ENCODE measurements at places on chromosomes 16 and 17.

- DNase-seq, result no peak
Observed at GRCh38 chr16:83176802-83177201, 550.0 kb downstream of the CDH13 start.

GRCh38 chr17:74516561-74517328 lies 14.5 kb downstream of the CD300LB start:
- no peak for DNase-seq

DNA sequence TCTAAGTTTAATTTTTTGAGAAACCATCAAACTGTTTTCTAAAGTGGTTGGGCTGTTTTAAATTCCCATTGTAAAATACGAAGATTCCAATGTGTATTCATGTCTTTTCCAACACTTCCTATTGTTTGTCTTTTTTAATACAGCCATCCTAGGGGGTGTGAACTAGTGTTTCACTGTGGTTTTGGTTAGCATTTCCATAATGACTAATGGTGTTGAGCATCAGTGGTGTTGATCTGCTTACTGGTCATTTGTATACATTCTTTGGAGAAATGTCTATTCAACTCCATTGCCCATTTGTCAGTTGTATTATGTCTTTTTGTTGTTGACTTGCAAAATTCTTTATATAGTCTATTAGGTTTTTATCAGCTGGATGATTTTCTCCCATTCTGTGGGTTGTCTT lies 239.2 kb upstream of the AXIN2 start:
- DNase-seq, result no peak

DNA sequence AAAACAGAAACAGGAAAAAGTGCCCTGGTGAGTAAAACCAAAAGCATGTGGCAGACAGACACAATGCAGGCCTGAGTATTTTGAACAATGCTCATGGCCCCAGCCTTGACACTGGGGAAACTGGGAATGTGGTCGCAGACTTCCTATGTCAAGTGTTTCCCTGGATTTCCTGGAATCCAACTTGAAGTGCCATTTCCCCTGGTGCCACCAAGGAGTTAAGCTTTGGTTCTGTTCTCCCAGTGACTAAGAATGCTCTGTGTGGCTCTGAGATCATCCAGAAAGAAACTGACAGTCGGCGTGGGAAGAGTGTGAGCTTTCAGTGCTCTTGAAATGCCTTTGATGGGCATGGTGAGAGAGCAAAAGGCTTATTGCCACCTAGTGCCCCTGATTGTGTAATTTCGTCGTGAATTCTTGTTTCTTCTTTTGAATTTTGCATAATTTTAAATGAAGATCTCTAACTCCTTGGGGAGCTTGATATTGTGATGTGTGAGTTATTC lies 96.0 kb downstream of the YPEL2 start:
- no peak for DNase-seq

DNA sequence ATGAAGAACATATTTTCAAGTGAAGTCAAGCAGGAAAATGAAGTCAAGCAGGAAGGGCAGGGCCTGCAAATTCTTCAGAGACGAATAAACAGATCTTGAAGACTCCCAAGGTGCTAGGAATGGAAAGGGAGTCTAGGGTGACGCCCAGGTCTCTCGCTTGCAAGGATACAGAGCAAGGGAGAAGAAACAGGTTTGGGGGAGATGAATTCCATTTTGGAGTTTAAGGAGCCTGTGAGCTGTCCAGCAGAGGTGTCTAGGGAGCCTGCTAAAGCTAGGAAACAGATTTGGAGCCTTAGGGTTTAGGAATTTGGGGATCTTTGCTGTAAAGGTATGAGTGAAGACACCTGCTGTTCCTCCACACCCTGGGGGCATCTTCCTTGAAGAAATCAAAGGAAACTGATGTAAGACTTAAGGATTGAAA lies 2.0 kb upstream of the UNKL start:
- DNase-seq, result no peak

DNA sequence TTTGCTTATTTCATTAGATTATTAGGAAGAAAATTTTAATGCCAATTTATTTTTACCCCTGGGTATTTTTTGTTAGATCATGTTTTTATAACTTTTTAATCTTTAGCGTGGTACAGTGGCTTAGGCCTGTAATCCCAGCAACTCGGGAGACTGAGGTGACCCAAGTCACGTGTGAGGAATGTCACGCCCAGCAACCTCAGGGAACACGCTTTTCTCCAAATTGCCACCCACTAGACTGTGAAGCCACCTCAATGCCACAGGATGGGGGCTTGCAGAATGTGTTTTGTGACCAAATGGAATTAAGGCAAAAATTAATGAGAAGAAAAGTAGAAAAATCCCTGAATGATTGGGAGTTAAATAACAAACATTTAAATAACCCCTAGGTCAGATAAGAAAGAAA lies 141.8 kb downstream of the LAT start:
- no peak for DNase-seq

DNA sequence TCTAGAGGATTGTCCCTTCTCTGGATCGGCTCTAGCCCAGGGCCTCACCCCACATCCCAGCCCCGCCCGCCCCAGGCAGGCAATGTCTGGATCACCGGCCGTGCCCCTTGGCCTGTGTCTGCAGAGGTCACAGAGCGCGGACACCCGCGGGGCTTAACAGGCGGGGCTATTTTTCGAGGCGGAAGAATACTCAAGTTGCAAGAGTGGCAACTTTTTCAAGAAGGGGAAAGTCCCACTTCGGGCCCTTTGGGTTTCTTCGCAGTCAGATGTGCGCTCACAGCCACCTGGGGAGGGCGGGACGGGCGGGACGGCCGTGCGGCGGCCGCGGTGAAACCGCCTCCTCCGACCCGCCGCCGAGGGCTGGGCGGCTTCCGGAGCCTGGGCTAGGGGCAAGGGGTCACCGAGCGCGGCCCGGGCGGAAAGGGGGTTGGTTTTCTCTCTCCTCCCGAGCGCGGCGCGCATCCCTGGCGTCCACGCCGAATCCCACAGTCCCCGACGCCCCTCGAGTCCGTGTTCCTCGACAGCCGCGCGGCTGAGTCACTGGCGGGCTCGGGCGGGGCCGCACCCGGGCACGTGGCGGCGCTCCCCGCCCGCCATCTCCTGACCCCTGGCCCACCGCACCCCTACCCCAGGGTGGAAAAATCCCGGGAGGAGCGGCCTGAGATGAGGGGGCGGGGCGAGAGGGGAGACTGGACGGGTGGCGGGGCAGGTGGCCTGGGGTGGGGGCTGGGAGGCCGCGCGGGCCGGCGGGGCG lies 1.2 kb upstream of the PFN1 start:
- no peak for DNase-seq

DNA sequence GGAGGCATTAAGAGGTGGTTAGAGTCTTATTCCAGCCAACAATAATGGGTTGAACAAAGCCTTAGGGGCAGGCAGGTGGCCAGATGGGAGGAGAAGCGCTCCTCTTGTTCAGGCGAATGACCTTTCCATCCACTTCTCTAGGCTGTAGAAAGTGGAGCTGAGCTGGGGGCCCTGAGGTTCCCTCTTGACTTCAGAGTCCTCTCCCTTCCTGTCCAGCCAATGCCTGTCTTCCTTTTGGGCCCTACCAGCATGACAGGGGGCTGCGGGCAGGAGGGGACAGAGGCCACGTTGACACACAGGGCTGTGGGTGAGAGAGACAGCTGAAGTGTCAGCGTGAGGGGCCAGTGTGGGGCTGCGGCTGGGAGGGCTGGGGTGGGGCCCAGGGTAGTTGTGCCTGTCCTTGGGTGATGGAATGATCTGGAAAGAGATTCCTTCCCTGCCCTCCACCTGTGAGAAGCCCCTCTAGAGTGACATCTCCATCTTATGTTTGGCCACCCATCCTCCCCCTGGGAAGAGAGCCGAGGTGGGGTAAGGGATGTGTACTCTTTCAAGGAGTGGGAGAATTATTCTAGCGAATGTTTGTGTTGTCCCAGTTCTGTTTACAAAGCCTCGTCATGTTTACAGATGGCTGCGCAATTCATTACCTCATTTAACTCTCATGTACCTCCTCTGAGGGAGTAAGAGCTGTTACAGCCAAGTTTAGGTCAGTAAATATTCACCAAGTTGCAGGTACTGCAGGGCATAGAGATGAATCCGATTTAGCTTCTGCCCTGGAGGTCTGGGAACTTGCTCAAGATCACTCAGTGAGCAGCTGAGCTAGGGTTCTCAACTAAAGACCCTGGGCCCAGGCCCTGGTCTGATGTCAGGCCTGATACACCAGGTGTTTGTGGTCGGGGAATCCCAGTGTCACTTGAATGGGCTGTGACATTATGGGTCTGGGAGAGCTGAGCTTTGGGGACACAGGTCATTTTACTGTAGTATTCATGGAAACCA lies 3.3 kb downstream of the ERBB2 start:
- no peak for DNase-seq

DNA sequence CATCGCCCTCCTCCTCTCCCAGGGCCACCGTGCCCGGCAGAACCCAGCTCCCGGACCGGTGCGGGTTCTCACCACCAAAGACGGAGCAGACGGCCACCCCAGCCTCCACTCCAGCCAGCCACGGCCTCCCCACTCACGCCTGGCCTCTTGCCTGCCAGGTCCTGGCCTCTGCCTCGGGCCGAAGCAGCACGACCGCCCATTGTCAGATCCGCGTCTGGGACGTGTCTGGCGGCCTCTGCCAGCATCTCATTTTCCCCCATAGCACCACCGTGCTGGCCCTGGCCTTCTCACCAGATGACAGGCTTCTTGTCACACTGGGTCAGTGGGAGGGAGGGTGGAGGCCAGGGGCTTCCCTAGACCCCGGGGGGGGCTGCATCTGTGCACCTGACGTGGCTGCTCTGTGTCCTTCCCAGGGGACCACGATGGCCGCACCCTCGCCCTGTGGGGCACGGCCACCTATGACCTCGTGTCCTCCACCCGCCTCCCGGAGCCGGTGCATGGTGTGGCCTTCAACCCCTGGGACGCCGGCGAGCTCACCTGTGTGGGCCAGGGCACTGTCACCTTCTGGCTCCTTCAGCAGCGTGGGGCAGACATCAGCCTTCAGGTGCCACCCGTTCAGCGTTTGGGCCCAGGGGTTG lies 6.6 kb upstream of the RHOT2 start:
- DNase-seq, result no peak

DNA sequence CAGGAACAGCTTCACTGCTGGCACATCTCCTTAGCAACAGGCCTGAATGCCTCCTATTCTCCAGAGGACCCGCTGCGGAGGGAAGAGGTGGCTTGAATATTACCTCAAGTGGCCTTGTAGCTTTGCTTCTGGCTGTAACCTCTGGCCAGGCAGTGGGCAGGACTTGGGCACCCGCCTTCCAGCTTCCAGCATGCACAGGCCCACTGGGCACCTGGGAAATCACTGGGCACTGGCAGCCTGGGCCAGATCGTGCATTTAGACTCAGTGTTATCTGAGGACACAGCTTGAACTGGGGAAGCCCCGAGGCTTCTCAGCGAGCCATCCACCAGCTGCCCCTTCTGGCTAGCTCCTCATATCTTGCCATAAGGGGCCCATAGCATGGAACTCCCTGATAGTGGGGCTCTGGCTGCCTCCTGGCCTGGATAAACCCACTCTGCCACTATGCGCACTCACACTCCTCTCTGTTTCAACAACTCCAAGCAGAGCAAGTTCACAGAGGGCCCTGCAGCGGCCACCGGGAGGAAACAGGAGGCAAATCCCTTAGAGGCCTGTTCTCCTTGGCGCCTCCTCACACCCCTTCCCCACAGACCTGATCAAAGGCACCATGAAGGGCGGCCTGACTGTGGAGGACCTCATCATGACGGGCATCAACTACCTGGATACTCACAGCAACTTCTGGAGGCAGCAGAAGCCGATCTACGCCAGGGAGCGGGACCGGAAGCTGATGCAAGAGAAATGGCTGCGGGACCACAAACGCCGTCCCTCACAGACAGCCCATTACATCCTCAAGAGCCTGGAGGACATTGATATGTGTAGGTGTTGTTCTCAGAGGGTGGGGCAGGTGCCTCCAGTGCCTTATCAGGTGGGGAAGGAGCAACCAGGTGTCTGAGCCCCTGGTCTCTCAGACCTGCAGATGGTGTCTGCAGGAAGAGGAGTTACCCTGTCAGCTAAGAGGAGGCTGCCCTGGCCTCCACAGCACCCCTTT lies 7.8 kb downstream of the ODAD4 start:
- DNase-seq, result no peak

DNA sequence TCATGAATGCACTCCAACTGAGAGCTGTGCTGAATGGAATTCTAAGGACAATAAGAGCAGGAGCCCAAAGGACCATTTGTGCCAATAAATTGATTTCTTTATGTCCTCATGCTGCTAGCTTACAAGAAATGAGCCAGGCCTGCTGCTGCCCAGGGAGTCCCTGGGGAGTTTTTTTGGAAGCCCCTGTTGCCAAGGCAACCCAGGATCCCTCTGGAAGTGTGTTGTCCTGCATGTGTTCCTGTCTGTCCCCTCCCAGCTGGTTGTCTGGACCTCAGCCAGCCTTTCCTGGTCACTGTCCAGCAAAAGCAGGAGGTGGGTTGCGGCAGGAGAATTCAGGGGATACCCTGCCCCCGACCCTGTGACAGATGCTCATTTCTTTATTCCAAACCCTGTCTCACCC lies 51.0 kb upstream of the GPRC5B start:
- no peak for DNase-seq

DNA sequence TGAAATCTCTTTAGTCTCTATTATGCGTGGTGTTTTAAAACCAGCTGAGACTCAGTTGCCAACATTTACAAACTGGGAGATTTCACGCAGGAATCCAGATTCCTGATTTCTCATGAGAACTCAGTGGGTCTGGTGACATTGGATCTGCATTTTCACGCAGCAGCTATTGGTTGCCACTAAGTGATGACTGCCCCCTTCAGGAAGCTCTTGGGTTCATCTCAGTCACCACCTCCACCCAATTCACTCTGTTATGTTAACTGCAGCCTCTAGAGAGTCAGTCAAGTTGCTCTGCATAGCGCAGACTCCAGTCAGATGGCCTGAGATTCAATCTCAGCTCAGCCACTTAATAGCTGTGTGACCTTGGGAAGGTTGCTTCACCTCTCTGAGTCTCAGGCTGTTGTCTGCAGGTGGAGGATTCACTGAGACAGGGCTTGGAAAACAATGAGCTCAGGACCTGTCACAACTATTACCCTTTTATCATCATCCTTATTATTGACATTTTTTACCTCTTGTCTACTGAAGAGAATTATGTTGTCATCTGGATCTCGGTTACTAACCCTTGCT lies 6.4 kb downstream of the SHISA9 start:
- DNase-seq, result no peak

DNA sequence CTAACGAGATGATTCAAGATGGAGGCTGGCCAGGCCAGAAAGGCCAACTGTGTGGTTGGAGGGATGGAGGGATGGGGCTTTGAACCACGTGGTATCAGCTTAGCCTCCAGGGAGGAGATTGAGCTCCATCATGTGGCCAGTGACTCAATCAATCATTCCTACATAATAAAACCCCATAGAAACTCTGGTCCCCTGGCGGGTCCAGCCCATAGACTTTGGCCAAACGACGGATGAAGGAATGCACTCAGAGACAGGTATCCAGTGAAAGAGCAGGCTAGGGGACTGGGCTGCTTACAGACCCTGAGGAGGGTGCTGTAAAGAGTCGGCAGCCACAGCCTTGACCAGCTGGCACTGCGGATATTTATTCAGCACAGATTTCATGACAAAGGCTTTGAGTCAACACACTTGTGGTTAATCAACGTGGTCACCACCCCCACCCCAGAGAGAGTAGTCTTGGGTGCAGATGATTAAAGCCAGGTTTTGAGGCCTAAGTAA lies 308.7 kb upstream of the TNRC6C start:
- DNase-seq, result no peak

- no peak for DNase-seq
Observed at GRCh38 chr17:80168371-80168770, 1.5 kb upstream of the CARD14 start.

Measured in NCI-H187 treated with DMSO at 0.1 percent for 48 hours (cell line).